Stimulated activated CD8-positive, alpha-beta memory T cell treated with anti-CD3 and anti-CD28 coated beads, Interleukin-2, amount 100 ng/mL, for 1 hour (primary cell): ENCODE measurements at places on chromosomes 1 and 21.

GRCh38 chr1:89483010-89483756 lies 41.4 kb upstream of the LRRC8B start:
- DNase-seq = peak; percentile 62

- DNase-seq = no peak
Observed at GRCh38 chr1:169701261-169702005, 10.0 kb downstream of the SELL start.

DNA sequence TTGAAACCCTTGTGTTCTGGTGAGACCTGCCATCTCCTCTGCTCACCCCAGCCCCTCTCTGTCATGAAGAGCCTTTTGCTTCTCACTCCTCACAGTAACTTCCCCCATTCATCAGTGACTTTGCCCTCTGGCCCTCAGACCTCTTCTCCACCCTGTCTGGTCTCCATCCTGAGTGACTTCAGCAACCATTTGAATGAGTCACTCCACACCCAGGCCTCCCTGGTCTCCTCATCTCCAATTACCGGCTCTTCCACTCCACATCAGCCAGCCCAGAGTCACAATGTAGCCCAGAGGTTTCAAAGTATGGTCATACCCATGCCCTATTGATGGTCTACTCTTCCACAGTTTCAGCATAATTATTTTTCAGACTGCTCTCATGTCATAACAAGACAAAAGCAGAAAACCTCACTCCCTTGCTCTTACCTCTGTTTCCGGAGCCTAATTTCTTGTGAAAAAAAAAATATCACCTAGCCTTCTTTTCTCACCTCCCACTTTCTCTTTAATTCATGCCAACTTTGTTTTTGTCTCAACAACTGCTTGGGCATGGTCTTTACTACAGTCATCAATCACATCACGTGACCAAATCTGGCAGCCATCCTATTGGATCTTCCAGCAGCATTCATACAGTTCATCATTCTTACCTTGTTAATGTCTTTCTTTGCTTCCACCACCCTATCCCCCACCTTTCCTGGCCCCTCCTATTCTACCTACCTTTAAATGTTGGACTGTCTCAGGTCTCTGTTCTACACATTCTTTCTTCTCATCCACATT lies 35.6 kb upstream of the NEK7 start:
- DNase-seq = no peak

DNA sequence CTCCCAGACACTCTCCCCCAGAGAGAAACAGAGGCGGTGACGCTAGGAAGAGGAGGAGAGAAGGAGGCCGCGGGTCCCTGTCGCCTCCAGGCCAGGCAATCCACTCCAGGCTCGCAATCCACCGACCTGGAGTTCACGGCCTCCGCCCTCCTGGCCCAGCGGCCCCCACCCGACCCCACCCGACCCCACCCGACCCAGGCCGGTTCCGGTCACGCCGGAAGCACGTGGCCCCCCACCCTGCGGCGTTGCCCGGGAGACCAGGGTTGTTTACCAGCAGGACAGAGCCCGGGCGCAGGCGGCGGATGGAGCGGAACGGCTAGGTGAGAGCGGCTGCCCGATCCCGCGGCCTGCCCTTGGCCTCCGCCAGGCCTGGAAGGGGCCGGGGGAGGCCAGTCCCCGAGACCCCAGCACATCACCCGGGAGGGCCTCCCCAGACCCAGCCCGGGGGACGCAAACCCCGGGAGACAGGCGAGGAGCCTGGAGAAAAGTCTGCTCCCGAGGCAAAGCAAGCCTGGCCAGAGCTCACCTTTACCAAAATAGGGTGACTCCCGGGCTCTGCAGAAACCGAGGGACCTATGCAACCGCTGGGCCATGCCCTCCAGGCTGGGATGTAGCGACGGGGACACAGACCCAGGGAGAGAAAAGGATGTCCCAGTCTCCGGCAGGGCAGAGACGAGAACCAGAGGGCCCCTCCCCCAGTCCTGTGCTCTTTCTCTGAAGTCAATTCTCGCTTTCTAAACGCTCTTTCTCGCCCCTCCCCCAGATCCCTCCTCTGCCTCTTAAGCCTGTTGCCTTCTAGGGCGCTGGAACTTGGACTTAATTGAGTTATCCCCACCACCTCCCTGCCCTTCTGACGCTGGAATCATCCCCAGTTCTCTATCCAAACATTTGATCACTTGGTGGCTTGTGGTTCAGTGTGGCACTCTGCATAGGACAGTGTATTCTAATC lies at the start of the genes PLA2G2C and UBXN10:
PLA2G2C (minus strand) TSS at position 685 of the 949 bp plus-strand sequence. CDS start 9,155 bp downstream, outside the sequence.
UBXN10 (plus strand) TSS at position 263 of the 949 bp plus-strand sequence. CDS start 4,466 bp downstream, outside the sequence.
- DNase-seq = no peak

DNA sequence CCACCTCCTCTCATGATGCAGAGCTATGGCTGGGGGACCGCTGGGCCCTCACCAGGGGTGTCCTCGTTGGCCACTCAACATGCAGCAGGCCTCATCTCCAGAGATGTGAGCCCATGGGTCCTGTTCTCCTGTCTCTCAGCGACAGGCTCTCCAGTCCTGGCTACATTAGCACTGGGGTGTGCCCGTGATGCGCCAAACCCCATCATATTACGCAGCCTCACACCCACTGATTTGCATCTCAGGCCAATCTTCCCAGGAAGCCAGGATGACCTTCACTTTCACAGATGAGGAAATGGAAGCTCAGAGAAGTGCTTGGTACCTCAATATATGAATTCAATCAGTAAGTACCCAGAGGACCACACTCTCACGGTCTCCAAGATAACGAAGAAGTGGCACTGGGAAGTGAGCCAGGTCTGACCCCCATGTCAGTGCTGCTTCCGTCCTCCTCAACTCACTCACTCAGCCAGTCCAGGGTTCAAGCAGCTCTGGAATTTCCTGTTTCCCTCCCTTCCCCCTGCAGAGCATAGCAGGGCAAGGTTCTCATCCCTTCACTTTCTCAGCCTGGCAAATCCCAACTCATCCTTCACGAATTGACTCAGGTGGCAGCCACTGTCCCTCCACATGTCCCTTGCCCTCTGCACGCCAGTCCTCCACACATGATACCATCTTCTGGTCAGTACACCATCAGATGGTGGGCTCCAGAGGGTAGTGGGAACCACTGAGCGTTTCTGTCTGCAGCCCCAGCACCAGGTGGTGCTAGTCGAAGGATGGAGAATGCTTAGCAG lies 28.9 kb upstream of the EVA1B start:
- DNase-seq = no peak

GRCh38 chr1:231236208-231236591 lies 4.8 kb upstream of the GNPAT start:
- no peak for DNase-seq

DNA sequence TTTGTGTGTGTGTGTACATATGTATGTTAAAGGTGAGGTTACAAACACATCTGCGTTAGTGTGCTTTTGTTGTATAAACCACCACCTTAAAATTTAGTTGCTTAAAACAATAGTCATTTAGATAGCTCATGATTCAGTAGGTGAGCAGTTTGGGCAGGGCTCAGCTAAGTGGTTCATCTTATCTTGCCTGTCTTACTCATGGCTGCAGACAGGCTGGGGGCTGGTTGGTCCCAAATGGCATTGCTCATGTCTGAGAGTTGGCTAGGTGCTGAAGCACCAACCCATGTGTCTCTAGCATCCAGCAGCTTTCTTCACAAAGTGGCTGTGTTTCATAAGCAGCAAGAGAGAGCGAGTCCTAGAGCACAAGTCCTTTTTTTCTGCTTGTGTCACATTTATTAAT lies 91.4 kb downstream of the MACF1 start:
- no peak for DNase-seq

- DNase-seq = no peak
Observed at GRCh38 chr1:77348549-77348948, 66.7 kb downstream of the AK5 start.

DNA sequence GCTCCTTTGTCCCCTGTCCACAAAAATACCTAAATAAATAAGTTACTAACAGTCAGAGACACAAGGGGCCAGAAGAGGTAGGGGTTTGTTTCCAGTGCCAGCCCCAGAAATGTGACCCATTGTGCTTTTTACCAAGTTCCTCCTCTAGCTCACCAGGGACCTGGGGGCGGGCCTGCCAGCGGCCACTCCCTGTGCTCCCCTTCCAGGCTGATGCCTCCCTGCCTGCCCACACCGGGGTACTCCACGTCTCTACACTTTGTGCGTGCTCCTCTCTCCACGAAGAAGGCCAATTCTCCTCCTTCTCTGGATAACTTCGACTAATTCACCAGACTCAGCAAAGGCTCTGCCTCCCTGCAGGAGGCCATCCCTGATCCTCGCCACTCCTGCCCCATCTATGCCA lies 72.1 kb downstream of the BCAR3 start:
- DNase-seq = no peak

DNA sequence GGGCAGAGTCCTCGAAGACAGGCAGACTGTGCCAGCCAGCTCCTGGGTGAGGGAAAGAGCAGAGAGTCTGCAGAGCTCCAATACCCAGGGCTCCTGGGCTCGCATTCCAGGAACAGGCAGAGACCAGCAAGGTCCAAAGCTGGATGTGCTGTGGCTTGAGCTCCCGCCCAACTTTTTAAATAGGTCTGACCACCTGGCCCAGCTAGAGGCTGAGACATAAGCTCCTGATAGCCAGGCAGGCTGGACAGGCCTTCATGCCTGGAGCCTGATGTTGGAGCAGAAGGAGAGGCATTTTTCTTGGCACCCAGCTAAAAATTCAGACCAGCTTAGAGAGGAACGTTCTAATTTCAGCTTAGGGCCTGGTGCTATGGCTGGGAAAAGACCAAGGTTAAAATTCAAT lies 178.4 kb upstream of the TMEM51 start:
- DNase-seq = no peak

DNA sequence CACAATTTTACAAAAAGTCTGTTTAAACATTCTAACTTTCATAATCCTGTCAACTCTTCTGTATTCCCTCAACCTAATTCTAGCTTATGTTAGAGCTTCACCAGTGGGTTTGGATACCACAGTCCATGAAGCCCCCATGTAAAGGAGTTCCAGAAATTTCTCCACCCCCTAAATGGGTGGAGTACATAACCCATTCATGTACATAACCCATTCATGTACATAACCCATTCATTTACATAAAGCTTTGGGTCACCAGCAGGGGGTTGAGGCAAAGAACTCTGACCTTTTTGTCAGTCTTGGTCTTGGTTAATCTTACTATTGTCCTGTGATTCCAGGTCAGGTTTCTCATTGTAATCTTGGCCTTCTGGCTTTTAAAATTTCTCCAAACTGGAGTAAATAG lies 61.6 kb downstream of the SMYD2 start:
- no peak for DNase-seq

DNA sequence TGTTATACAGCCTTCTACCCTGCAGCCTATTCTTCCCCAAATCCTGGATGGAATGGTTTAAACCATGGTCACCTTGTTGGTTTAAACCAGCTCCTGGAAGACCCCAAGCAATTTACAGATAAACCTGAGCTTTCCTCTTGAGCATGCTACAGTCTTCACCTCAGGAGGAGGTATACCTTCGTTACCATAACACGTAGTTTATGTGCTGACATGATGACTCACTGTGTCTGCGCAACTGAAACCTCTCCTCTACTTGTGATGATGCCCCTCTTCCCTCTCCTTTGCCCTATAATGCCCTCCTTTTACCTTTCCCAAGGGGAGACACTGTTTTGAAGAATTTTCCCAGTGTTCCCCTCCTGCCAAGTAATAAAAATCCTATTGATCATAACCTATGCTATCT lies 457.3 kb upstream of the RGS18 start:
- DNase-seq = no peak

- no peak for DNase-seq
Observed at GRCh38 chr1:186617926-186618325, 62.3 kb downstream of the PTGS2 start.

GRCh38 chr1:241253471-241253870 lies 103.5 kb downstream of the RGS7 start:
- no peak for DNase-seq

DNA sequence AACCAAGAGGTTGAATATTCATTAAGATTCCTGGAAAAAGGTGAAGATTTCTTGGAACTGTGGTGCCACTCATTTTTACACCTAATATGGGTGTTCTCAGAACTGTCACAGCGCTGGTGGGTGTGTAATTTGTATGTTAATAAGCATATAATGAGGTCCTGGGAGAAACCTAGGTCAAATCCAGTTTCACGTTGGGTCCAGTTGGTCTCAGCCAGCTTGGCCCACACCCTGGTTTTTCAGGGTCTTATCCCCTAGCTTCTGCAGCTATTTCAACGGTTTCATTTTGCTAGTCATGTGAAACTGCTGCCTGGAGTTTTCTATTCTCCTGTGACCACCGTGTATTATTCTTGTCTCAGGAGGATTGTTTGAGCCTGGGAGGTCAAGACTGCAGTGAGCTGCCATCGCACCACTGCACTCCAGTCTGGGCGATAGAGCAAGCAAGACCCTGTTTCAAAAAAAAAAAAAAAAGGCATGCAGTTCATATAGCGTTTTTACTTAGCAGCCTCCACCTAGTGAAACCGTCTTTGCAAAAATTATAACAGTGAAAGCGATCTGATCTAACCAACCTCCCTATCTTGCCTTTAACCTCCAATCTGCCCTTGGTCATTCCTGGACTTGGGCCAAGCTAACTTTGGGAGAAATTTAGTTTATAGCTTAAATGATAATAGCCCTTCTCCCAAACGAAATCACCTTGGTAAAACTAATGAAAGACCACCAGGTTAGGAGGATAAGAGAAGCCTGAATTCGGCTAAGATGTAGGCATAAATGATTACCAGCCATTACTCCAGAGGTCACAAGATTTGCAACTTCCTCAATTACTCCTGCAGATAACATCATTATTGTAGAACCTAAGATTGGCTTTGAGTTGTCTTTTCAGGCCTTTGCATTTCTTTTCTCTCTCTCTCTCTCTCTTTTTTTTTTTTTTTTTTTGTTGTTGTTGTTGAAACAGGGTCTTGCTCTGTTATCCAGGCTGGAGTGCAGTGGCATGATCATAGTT lies 44.0 kb downstream of the PTAFR start:
- no peak for DNase-seq

DNA sequence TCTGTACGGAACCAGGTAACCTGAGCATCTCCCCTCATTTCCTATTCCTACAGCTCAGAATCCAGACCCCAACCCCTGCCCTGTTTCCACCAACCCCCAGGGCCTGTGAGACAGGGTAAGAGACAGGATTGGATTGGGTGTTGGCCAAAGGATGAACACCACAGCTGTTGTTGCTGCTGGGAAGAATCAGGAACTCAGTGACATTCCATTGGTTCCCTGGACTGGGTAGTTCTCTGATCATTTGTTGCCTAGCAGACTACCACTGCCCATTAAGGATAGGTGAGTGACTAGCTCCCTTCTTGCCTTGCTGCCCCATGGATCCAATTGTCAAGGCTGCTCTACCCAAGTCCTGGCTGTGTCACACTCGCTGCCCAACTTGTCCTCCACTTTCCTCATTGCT lies 10.0 kb downstream of the NCSTN start:
- DNase-seq = no peak

- no peak for DNase-seq
Observed at GRCh38 chr1:199020904-199021303, 382.1 kb downstream of the PTPRC start.

DNA sequence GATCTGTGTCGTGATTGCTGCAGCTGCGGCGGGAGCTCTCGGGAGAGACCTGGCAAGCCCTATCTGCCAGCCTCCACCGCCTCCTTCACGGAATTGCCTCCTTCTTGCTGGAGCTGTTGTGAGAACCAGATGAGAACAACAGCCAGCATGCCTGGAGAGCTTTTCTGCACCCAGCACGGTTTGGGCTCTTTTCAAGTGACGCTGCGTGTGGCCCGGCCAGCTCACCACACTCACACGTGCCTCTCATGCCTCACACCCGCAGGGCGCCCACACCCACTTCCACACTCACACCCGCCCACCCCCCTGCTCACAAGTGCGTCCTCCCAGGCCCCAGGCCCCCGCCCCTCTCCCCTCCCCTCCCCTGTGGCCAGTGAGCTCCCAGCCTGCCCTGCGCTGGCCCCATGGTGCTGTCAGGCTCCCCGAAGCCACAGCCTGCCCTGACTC lies 135.7 kb upstream of the RUNX3 start:
- peak; percentile 39 for DNase-seq
